ENCODE measurements at places on chromosomes 2 and 18.

DNA sequence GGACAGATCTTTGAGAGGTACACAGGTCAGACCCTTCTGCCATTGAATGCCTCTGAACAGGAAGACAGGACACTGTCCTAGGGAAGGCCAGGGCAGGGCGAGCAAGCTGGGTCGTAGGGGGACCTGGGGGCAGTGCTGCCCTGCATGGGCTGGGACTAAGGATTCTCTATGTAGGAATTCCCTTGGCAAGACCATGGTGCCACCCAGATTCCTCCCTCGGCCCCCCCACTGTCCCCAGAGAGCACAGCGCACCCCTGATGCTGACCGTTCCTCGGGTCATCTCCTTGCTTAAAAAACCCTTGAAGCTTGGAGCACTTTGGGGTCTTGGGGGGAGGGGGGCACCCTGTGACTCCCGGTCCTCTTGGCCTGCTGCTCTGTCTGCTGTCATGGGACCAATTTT lies 195.1 kb downstream of the SEPTIN10 start:
- no peak for DNase-seq

GRCh38 chr2:20414806-20415205 lies 32.1 kb upstream of the RHOB start:
- DNase-seq = no peak

DNA sequence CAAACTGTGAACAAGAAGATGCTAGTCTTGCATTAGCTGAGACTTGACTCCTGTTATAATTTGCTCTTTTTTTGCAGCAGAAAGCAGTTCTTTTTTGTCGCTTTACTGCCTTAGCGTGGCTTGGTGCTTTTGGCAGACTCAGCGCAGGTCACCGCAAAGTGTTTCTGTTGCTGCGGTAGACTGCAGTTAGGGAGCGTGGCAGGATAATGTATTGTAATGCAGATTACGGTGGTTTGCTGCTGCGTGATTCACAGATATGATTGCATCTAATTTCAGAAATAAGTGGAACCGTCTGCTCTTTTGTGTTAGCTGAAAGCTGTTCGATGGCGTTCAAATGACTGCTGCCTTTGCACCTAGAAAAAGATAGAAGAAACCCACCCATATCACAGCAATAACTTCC lies 131.6 kb upstream of the SATB2 start:
- DNase-seq = no peak

- DNase-seq = no peak
Measured at GRCh38 chr2:52345676-52346075, 1313.7 kb upstream of the NRXN1 start.

DNA sequence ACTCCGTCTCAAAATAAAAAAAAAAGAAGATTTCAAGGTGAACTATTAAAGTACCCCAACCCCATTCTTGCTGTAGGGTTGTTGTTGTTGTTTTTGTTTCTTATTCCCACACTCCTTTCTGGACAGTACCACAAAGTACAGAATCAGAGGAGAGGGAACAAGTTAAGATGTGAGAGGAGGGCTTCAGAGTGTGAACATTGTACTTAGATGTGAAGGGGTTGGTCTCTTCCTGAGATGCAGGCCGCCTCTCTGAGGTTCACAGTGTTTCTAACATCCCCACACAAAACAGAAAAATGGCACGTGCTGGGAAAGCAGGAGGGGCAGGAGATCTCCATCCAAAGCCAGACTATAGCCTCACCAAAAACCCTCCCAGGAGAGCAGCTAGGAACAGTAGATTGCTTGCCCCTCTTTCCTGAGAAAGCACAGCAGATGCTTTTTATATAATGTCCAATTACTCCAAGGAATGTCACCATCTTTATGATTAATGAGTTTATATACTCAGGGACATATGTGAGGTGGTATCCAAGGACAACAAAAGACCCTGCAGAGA lies 22.6 kb downstream of the ADD2 start:
- no peak for DNase-seq

DNA sequence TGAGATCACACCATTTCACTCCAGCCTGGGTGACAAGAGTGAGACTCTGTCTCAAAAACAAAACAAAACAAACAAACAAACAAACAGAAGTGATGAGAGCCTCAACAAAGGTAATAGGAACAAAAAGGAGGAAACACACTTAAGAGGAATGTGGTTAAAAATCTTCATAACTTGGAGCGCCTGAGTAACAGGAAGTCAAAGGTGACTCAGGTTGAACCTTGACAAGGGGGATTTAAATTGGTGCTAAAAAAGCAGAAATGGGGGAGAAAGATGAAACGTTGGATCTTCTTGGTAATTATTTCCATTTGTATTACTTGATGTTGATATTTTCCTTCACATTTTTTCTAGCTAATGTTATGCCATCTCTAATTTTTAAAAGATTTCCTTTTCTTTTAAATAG lies 318.5 kb upstream of the TCF4 start:
- DNase-seq = no peak

DNA sequence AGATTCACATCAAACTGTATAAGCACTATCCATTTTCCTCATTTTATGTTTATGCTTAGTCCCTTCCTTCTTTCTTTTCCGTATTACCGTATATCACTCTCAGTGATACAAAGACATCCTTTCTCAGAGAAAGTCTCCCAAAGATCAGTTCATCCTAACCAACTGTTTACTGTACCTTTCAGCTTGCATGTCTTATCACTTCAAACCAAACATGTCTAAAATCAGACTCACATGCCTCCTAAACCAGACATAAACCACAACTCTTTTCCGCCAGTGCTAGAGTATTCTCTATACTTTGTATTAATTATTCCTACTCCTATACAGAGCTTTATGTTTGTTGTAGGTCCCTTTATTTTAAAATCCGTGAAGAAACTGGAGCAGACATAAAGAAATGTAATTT lies 41.5 kb downstream of the KCMF1 start:
- no peak for DNase-seq

GRCh38 chr2:160472839-160473251 lies 20.8 kb downstream of the RBMS1 start:
- no peak for DNase-seq

GRCh38 chr2:85810371-85811179 lies 56.8 kb downstream of the ATOH8 start:
- no peak for DNase-seq

DNA sequence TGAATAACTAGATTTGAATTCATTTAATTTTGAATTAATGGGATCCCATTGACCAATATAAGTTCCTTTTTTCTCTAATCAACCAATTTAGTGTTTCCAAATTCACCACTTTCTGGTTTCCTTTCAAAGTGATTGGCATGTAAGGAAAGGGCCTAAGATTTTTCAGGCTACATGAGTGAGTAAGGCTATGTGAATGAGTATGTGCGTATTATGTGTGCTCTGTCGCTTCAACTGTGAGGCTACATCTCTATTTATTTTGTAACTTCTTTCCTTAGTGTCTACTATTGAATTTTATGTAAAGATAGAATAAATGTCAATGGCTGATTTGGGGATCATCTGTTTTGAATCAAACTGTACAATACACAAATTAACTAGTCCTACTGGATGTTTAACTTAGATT lies 110.6 kb downstream of the ABCA12 start:
- DNase-seq = no peak

- peak; percentile 74 for DNase-seq
Measured at GRCh38 chr2:27703638-27704341, 40.1 kb downstream of the SLC4A1AP start.

DNA sequence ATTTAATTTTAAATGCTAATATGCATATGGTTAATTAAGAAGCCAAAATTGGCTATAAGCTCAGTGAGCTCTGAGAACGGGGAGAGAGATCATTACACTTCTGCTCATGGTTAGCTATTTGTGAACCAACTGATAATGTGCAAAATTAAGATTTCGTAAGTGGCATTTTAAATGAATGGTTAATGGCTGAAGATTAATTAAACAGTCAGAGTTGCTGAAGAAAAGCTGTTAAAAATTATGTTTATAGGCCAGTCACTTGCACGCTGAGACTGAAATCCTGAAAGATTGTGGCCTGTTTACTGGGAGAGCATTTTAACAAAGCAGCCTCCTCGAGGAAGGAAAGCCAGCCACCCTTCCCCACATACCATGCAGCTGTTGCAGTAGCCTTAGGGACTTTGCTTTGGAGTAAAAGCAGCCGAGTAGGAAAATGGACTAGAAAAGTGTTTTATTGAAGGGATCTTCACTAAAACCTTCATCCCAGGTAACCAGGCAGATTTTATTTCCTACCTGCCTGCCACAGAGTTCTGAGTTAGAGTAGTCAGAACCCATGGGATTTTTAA lies 218.8 kb upstream of the NRP2 start:
- DNase-seq = no peak

GRCh38 chr2:240300261-240300821 lies 135.1 kb upstream of the GPC1 start:
- no peak for DNase-seq

DNA sequence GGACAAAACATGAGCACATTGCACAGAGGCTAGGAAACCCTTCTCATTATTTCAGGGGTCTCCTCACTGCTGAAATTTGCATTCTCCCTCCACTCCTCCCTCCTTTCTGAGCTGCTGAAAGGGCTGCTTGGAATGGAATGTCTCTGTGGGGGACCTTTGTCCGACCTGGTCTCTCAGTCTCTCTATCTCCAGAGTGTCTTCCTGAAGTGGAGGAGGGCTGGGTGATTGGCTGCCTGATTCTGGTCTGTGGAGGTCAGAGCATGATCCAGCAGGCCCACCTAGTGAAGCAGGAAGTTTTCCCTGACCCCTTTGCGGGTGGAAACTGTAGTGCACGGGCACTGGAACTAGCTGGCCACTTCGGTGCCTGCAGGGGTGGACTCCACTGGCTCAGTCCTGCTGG lies 560.5 kb upstream of the HS6ST1 start:
- DNase-seq = no peak

DNA sequence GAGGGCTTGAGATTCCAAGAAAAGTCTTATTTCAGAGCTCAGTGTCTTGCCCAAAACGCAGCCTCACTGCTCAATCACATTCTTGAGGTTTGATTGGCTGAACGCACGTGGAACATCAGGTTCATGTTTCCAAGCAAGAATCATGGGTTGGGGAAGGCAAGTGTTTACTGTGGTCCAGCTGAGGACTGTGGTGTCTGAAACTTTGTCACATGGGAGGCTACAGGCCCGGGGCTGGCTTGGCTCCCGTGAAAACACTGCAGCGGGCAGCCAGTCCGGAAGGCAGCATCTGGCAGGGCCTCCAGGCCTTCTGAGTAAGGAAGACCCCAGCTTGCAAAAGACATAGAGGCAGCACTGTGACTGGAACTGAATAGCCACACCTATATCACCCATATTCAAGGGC lies 84.7 kb downstream of the POLR1A start:
- no peak for DNase-seq

GRCh38 chr2:191351298-191351697 lies 106.1 kb downstream of the MYO1B start:
- no peak for DNase-seq

GRCh38 chr18:36697905-36698304 lies 130.9 kb downstream of the TPGS2 start:
- DNase-seq = no peak

GRCh38 chr18:8142932-8143331 lies 466.3 kb upstream of the RAB12 start:
- DNase-seq = no peak

GRCh38 chr2:75224636-75225094 lies 25.3 kb upstream of the TACR1 start:
- no peak for DNase-seq

- no peak for DNase-seq
Measured at GRCh38 chr2:120635146-120635545, 100.5 kb upstream of the GLI2 start.

GRCh38 chr2:71813315-71813714 lies 334.3 kb downstream of the CYP26B1 start:
- no peak for DNase-seq

DNA sequence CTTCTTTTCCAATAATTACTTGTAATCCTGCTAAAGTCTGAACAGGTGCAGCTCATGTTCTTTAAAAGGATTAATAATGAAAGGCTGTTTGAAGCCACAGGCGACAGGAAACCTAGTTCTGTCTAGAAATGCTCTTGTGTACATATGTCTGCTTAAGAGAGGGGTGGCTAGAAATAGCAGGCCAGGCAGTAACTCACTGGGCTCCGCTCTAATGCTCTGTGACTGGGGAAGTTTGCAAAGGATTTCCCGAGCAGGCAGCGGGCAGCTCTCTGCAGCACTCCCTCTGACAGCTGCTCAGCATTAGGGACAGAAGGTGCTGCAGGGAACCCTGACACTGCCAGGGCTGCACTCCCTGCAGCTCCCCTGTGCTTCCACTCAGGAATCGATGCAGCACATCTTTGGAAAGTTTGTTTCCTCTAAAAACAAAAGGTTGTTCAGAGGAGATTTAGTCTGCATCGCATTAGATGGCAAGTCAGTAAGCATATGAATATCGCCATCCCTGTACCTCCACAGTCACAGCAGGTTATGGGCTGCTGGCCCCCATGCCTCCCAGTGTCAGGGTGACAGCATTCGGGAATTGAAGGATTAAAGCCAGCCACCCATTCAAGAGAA lies 33.1 kb upstream of the TTC39C start:
- DNase-seq = no peak

GRCh38 chr2:33214436-33214835 lies 262.0 kb upstream of the RASGRP3 start:
- no peak for DNase-seq

DNA sequence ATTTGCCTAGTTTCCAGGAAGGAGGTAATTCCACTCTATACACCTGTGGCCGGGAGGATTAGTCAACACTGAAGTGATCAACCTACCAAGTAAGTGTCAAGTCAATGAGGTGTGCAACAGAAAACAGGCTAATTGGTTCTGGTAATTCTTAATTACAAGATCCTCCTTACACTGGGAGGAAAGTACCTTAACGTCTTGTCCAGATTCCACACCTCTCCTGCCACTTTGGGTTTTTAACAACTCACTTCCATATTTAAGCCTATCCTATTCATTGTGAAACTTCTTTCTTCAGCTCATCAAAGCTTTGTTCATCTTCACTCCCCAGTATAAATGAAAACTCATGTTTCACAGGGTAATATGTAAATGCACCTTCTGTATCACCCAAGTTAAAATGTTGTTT lies 22.0 kb upstream of the MAP4K4 start:
- DNase-seq = no peak

DNA sequence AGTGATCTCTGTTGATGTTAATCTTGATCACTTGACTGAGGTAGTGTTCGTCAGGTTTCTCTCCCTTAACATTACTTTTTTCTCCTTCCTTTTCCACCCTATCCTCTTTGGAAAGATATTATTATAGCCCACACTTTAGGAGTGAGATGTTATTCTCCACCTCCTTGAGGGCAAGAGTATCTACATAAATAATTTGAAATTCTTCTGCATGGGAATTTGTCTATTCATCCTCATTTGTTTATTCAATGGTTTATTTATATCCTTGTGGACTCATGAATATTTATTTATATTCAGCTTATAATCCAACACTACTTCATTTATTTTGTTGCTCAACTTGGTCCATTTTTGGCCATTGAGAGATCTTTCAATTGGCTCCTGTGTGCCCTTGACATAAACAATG lies 750.4 kb downstream of the EPHA4 start:
- no peak for DNase-seq

- no peak for DNase-seq
Measured at GRCh38 chr18:74445585-74445984, 11.5 kb downstream of the DIPK1C start.

DNA sequence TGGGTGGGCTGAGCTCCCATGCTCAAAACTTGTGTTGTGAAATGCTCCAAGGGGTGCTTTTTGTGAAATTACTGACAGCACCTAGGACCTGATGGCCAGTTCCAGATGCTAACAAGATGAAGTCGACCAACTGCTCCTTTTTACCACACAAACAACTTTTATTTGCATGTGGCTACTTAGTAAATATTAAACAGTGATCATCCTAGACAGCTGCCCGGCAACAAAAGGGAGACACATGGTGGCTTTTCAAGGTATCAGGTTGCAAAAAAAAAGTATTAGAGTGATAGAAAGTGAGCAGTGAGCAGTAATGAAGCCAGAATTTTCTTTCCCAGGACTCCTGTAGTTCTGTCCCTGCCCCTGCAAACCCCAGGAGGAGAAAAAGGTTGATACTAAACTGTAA lies 118.5 kb downstream of the RPIA start:
- no peak for DNase-seq
